ENCODE measurements at places on chromosomes 7 and 10.
A peak's percentile ranks its signal among the peaks of the same experiment; 100 is the strongest.

DNA sequence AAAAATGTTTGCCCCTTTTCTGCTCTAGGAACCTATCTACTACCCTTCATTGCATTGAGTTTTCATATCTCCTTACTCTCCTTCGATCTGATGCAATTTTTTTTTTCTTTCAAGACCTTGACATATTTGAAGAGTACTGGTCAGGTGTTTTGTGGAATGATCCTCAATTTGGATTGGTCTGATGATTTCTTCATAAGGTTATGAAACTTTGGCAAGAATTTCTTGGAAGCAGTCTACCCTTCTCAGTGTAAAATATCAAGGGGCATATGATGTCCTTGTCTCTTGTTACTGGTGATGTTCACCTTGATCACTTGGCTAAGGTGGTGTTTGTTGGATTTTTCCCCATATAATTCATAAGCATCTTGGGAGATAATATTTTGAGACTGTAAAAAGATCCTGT, 64.7 kb downstream of the CPED1 start:
- no peak for DNase-seq

- no peak for DNase-seq
These were observed 9.1 kb upstream of the CSGALNACT2 start for GRCh38 chr10:43128958-43129706.

DNA sequence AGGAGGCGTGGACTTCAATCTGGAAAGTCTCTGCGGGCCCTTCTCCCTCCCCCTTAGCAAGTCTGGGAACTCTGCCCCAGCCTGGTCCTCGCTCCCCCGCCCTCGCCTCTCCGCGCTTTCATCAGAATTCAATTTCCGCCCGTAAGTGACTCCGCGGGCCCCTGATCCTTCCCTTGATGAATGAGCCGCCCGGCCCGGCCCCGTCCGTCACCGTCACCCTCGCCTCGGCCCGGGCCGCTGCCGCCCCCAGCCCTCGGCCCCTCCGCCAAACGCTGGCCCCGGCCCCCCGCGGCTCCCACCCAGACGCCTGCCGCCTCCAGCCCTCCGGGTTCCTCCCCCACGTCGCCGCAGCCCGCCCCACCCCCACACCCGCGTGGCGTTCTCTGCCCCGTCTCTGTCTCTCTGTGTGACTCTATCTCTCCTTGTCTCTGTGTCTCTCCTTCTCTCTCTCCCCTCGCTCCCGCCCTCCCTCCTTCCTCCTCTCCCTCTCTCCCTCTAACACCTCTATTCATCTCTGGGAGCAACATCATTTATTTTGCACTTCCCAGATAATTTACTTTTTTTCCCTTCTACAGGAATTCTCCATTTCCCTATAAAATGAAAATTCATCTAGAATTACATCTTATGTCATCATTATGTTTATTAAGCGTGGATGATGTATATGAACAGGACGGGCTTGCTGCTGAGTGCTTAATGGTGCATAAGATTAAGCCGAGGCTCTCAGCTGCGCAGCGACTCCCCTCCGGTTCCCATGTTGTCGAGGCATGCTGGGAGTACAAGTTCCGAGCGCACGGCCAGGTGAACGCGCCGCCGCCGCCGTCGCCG, 91.2 kb upstream of the PAX2 start:
- DNase-seq: peak; percentile 38

DNA sequence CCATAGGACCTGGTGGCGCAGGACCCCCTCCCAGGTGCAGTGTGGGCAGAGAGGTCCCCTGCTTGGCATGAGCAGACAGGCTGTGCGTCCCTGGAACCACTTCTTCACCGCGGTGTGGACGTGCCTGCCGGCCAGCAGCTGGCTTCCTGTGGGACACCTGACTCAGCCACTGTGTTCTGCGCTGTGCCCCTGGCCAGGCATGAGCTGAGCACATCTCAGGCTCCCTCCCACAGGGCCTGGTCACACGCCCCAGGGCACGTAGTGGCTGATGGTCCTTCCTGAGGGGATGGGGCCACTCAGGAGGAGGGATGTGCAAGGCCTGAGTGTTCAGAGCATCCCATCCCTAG, 3.5 kb upstream of the DEPP1 start:
- no peak for DNase-seq

GRCh38 chr7:21371360-21371759, 56.5 kb upstream of the SP4 start:
- no peak for DNase-seq

DNA sequence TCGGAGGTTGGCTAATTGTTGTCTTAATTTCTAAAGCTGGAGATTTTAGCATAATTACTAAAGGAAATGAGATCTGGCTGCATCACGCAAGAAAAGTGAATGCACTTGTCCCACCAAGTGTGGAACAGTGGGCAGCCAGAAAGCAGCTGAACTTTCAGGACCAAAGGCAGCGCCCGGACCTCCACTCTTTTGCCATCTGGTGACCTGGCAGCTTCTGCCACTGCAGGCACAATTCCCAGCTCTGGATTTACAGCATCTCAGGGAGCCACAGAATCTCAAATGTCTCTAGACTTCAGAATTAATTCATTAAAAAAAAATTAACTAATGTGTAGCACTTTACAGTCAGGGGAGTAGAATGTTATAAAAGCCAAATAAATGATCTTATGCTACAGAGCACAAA, 14.7 kb upstream of the OGDHL start:
- no peak for DNase-seq

Measured in stimulated activated CD4-positive, alpha-beta T cell treated with anti-CD3 and anti-CD28 coated beads, TNF-alpha, amount 100 ng/mL, for 48 hours (primary cell).